Posterior cingulate gyrus (tissue), 11 donors: ENCODE measurements at places on chromosomes 7 and 10.
A peak's percentile ranks its signal among the peaks of the same experiment; 100 is the strongest.

DNA sequence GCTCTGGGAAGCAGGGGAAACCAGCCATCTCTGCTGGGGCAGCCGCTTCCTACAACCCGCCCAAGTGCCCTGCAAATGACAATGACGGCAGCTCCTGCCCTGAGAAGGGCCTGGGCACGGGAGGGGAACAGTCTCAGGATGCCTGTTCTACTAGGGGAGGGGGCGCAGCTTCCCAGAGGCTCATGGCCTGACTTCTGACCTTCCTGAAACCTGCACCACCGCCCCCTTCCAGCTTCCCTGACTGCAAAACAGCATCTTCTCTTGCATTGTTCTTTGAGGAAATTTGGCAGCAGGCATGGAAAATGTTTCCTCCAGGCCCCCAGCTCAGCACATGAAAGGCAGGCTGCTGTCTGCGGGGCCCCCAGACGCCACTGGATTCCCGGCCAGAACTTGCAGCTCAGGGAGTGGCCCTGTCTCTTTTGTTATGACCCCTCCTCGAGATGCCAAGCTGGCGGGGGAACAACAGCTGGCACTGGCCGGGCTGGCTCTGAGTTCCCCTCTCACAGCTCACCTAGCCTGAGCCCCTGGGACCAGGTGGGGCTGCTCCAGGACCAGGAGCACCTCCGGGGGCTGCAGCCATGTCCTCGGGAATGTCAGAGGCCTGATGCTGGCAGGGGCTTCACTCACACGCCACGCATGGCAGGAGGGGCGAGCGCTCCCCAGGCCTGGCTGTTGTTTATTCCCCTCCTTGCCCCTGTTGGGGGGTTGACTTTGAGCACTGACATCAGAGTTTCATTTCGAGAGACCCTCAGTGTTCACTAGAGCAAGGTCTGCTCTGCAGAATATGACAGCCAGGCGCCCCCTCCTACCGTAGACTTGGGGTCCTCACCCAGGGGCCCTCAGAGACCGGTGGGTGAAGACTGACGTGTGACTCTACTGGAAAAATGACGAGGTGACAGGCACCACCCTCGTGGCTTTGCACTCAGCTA lies 62.7 kb downstream of the CALML3 start:
- no peak for DNase-seq

GRCh38 chr10:132309471-132309865 lies 1.7 kb upstream of the STK32C start:
- DNase-seq: no peak

GRCh38 chr7:80499350-80499953 lies 12.4 kb downstream of the GNAT3 start:
- no peak for DNase-seq

DNA sequence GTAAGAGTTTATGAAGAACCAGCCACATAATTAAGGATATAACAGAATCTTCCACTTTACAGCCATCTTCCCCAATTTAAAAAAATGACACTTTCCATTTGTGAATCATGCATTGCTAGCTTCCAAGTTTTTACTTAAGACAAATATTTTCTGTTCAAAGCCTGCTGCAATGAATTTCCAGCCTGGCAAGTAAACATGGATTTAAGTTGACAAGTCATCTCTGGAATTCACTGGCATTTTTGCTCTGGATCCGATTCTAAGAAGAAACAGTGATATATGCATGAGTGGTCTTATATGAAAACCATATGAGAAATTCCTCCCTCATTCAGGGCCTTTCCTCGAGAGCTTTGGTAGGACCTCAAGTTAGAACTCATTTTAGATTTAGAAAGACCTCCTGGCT lies 116.1 kb upstream of the CDCA7L start:
- DNase-seq: no peak

DNA sequence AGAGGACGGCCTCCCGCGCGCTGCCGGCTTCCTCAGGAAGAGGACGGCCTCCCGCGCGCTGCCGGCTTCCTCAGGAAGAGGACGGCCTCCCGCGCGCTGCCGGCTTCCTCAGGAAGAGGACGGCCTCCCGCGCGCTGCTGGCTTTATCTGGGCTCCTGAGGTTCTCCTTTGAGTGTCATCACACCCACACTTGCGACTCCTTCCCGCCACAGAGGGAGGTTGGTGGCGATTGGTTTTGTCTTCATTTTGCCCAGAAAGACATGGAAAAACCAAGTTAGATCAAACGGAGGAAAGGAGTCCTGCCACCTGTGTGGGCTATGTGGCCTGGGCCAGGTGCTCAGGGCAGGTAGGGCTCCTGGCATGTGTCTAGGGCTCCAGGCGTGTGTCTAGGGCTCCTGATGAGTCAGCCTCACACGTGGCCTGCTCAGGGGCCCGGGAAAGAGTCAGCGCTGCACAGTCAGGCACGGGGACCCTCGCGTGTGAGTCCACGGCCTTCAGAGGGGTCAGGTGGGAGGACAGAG lies 138.0 kb downstream of the VIPR2 start:
- no peak for DNase-seq

DNA sequence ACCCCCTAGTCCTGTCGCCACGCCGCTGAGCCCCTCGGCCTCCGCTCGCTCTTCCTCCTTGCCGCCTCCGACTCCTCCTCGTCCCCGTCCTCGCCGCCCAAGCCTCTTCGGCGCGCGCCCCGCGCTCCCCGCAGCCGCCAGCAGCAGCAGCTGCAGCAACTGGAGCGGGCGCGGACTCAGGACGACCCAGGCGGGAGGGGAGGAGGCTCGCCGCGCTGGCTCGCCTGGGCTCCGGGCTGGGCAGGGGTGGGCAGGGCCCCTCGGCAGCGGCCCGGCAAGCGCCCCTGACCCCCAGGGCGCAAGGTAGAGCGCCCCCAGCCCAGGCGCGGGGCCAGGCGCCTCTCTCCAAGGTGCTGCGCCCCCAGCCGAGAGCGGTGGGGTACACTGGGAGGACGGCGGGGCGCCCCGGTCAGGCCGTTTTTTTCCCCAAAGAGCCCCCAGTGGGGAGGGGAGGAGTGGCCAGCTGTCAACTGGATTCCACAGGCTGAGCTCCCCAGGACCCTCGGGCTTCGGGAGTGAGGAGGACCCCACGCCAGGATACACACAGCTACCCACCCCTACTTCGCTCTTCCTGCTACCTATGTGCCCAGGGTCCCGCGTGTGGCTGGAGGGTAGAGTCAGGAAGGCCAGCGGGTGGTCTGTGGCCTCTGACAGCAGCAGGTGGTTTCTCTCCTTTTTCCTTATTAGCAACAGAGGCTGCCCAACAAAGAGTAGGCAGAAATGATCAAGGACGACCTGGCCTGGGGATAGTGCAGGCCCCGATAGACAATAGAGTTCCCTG lies 903 bp upstream of the KCNMA1 start:
- no peak for DNase-seq

DNA sequence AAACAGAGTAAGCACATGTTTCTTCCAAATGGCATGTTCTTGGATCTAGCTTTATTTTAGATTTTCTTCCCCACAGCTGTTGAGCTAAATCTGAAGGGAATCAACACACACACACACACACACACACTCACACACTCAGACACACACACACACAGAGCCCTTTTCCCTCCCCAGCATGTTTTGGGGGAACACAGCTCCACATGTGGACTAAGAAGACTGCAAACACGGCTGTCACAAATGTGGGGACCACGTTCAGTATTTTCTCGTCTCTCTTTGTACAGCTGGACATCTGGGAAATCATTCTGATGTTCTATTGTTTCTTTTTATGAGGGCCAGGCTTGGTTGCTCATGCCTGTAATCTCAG lies 116.3 kb downstream of the ABLIM1 start:
- no peak for DNase-seq

DNA sequence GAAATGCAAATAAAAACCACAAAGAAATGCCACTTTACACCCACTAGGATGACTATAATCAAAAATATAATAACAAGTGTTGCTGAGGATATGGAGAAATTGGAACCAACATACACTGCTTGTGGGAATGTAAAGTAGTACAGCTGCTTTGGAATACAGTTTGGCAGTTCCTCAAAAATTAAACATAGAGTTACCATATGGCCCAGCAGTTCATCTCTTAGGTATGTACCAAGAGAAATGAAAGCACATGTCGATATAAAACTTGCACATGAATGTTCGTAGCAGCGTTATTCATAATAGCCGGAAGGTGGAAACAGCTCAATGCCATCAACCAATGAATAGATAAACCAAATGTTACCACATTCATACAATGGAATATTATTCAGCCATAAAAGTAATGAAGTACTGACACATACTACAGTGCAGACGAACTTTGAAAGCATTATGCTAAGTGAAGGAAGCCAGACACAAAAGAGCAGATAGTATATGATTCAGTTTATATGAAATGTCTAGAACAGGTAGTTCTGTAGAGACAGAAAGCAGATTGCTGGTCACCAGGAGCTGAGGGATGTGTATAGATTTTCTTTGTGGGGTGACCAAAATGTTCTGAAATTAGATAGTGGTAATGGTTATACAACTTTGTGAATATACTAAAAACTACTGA lies 12.4 kb downstream of the BCAP29 start:
- DNase-seq: no peak

GRCh38 chr7:158432369-158433341 lies 155.0 kb downstream of the PTPRN2 start:
- no peak for DNase-seq

DNA sequence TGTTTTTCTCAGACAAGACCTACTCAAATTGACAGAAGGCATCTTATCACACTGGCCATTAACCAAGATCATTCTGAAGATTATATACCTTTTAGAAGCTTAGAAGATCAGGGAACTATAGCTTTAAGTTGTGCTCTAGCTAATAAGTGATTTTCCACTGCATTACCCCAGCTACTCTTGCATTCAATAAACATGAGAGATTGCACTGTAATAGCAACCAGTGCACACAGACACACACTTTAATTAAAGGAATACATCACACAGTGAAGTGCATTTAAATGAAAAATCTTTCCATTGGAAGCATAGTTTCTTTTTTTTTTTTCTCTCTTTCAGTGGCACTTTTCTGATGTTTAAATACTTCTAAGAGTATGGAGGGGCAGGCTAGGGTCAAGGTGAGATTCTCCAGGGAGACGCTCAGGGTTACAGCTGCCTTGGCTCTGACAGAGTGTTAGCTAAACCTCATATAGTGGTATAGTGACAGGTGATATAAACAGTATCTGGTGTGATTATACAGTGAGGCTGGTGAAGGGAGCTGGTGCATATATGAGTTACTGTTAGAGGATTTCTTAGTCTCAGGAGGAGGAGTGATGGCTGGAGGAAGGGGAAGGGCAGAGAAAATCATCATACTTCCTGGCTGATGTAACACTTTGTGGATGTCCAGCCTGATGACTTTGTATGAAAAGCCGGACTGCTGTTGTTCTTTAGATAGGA lies 369.5 kb downstream of the SORCS3 start:
- no peak for DNase-seq

GRCh38 chr10:22246680-22247391 lies 29.0 kb upstream of the EBLN1 start:
- no peak for DNase-seq

GRCh38 chr7:80357530-80357929 lies 154.3 kb downstream of the GNAT3 start:
- DNase-seq: no peak

DNA sequence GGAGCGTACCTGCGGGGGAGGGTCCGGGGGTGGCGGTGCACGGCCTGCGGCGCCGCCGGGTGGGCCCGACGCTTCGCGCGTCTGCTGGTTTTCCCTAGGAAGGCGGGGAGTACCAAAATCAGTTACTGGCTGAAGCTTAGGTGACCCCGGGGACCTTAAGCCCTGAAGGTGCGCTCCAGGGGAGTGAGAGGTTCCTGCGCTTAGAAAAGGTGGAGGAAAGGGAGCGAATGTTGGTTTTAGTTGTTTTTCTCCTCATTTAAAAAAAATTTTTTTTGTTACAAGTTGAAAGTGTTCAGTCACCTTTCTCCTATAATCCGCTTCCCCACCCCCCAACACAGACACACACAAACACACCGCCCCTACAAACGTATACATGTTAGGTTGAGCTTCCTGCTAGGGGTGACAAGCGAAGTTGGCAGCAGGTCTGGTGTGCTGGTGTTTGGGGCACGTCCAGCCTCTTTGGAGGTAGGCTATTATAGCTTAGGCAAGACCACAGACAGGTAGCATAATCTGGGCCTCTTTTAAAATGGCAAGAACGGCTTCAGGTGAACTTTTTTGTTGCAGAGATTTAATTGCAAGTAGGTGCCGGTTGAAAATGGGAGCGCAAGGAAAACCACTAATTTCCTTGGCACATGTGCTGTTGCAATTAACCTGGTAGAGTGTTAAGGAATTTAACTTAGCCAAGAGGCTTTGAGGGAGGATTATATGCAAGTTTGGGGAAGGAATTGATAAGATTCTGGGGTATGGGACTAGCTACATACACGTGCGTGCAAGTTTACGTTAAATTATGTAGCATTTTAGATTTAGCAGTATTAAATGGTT lies 945 bp downstream of the ADD3 start:
- DNase-seq: no peak

DNA sequence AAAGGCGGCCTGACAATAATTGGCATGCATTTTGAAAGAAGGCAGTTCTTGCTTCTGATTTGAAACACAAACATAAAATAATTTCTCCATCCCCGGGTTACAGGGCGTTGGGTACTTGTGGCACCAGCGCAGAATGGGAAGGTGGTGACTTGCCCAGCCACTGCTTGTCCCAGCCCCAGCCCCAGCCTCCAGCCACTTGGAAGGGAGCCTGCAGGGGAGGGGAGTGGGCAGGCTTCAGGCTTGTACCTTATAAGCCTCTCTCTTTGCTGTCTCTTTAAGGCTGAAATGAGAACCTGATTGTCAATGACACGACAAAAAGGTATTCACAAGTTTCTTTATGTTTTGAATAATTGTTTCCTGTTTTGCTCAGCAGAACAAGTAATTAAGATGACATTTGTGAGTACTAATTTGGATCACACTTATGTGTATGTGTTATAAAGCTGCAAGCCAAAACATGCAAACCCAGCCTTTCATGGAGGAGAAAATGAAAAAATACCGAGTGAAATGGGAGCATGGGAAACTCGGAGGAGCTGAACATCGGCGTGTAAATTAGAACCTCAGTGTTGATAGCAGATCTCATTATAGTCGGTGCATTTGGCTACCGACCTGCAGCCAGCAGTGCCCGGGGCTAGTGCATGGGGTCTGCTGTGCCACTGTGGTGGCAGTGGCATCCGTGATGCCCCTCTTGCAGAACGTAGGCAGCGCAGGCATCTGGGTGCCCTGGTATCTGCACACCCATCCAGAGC lies 129.9 kb downstream of the EBF3 start:
- DNase-seq: no peak

DNA sequence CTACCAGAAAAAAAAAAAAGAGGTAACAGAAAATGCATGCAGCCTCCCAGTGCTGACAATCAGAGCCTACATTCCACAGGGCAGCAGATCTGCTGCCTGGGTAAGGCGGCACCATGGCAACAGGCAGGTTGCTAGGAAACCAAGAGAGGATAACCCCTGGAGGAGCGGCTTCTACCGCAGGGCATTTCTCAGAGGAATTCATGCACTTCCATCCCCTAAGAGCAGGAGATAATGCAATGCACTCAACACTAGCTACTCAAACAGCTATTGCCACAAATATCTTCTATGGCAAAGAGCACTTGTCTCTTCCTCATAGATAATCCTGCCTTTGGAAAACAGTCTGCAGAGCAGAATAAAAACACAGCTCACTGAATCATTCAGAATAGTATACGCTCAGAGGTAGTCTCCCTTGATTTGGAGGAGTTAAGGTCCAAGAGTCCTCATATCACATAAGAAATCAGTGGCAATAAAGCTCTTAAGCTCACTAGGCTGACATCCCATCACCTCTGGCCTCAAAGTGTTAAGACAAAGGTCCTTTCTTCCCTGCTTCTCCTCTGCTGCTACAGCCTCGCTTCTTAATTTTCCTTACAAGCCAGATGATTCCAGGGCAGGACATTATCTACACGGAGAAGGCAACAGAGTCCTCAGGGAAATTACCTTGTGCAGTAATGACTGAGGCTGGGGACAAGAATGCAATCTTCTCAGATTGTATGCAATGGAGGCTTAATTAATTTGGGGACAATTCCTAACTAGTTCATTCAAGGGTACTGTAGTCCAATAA lies 10.7 kb downstream of the PSAP start:
- peak; percentile 81 for DNase-seq
